Glutamatergic neuron (in vitro differentiated cells): ENCODE measurements at places on chromosomes 4 and X.

GRCh38 chr4:83556006-83556707 is 20.2 kb downstream of the GPAT3 start:
- no peak overlapping the region for H3K4me3 ChIP-seq
- no peak overlapping the region for H3K27ac ChIP-seq
- peaks cover 8% of the 10 kb centered on the region for H3K4me1 ChIP-seq

- DNase-seq: no peak
- no peaks in the 10 kb centered on the region for H3K27me3 ChIP-seq
- no peaks in the 10 kb centered on the region for H3K36me3 ChIP-seq
- H3K27ac ChIP-seq: no peak overlapping the region
- no peak overlapping the region for H3K4me3 ChIP-seq
These were observed 36.1 kb upstream of the KLHL13 start for GRCh38 chrX:118152721-118153120.

DNA sequence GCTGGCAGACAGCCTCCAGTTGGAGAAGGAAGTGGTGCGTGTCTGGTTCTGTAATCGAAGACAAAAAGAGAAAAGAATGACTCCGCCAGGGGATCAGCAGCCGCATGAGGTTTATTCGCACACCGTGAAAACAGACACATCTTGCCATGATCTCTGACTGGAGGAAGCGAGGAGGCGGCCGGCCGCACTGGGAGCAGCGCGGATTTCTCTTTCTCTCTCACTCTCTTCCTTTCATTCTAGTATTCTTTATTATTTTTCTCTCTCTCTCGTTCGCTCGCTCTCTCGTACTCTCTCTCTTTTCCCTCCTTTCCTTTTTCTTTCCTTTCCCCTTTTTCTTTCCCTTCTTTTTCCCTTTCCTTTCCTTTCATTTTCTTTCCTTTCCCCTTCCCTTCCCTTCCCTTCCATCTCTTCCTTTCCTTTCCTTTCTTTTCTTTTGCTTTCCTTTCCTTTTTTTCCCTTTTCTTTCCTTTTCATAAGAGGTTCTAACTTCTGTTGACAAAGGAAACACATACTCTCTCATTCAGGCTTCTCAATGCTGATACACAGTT is 1.2 kb downstream of the POU3F4 start:
- DNase-seq: peak; percentile 21
- peak overlapping the region; percentile 75 for H3K27ac ChIP-seq
- H3K4me3 ChIP-seq: peak overlapping the region; percentile 90
- peaks cover 13% of the 10 kb centered on the region for H3K4me1 ChIP-seq
- H3K36me3 ChIP-seq: no peaks in the 10 kb centered on the region

DNA sequence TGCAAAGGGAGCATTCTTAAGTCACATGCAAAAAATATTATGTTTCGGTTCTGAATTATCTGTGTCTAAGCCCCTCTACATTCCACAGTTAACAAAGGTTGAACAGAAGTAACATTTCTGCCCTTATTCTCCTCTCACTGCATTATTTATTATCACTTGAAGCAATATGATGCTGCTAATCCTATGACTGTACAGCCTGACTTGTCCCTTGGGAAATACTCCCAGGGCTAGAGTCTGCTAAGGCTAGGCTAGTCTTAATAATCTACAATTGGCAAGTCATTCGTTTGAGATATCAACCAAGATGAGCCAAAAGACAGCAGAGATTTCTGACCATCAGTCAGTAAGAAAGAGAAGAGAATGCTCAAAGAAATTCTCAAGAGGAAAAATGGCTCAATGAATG is 226.9 kb upstream of the HCCS start:
- H3K4me1 ChIP-seq: peaks cover 4% of the 10 kb centered on the region
- H3K27ac ChIP-seq: no peak overlapping the region
- no peak overlapping the region for H3K4me3 ChIP-seq
- H3K27me3 ChIP-seq: no peaks in the 10 kb centered on the region
- H3K36me3 ChIP-seq: no peaks in the 10 kb centered on the region

- H3K27ac ChIP-seq: no peak overlapping the region
- no peaks in the 10 kb centered on the region for H3K4me1 ChIP-seq
- DNase-seq: no peak
- H3K36me3 ChIP-seq: no peaks in the 10 kb centered on the region
- H3K27me3 ChIP-seq: no peaks in the 10 kb centered on the region
These were observed 1109.3 kb upstream of the LCORL start for GRCh38 chr4:19130866-19131265.

DNA sequence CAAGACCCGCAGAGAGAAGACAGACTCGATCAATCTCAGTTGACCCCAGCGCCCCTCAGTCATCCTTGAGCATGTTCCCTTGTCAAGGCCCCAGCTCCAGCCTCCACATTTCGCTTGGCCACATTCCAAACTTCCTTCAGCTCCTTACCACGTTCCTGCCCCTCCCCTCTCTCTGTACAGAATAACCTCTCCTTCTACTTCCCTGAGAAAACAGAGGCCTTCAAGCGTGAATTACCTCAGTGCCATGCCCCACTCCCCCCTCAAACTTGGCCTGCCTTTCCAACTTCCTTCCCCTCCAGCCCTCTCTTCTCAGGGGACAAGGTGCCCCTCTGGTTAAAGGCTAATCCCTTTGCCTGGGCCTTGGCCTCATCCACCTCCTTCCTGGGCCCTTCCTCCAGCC is 3.2 kb upstream of the RIPPLY1 start:
- peaks cover 4% of the 10 kb centered on the region for H3K27me3 ChIP-seq
- H3K4me1 ChIP-seq: peaks cover 5% of the 10 kb centered on the region
- H3K36me3 ChIP-seq: no peaks in the 10 kb centered on the region
- no peak overlapping the region for H3K27ac ChIP-seq
- no peak for DNase-seq

DNA sequence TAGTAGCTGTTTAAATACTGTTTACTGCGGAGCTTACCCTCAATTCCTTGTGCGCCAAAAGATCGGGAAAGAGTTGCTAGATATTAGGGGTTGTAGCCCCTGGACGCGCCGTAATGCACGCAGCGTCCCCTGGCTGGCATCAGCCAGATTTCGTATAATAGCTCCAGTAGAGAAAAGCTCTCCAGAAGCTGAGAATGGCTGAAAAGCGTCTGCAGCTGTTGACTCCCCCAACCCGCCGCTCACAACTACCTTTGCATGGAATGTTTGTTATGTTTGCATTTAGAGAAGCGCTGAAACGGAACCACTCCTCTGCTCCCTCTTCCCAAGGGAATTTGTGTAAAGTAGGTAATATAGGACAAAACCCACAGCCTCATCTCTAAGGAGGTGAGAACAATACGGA is 3.7 kb downstream of the DOCK11 start:
- H3K4me3 ChIP-seq: peak overlapping the region; percentile 83
- H3K27ac ChIP-seq: peak overlapping the region; percentile 7
- no peaks in the 10 kb centered on the region for H3K27me3 ChIP-seq
- no peaks in the 10 kb centered on the region for H3K36me3 ChIP-seq

GRCh38 chrX:129449148-129449547 is 74.1 kb downstream of the SMARCA1 start:
- H3K36me3 ChIP-seq: no peaks in the 10 kb centered on the region
- H3K4me1 ChIP-seq: peaks cover 1% of the 10 kb centered on the region
- H3K27me3 ChIP-seq: no peaks in the 10 kb centered on the region
- no peak overlapping the region for H3K27ac ChIP-seq
- no peak overlapping the region for H3K4me3 ChIP-seq

DNA sequence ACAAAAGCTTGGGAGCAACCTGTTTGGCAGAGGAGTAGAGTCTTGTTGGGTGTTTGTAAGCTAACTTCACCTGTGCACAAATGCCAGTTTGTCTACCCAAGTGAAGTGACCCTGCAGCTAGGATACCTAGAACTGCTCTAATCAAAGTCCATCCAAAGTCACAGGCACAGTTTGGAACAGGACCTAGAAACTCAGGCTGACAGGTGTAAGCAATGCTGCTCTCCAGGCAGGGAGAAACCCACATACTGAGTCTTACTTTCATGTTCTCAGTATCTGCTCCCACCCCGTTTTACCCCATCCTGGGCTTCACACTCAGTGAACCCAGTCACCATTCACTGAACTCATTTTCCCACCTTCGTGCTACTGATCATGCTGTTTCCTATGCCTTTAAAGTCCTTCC is 40.3 kb downstream of the MAML3 start:
- no peak overlapping the region for H3K27ac ChIP-seq
- H3K4me3 ChIP-seq: no peak overlapping the region
- no peak for DNase-seq
- no peaks in the 10 kb centered on the region for H3K36me3 ChIP-seq
- H3K27me3 ChIP-seq: peaks cover 5% of the 10 kb centered on the region

- DNase-seq: no peak
- H3K27ac ChIP-seq: no peak overlapping the region
- peaks cover 6% of the 10 kb centered on the region for H3K4me1 ChIP-seq
- no peaks in the 10 kb centered on the region for H3K27me3 ChIP-seq
- H3K4me3 ChIP-seq: no peak overlapping the region
These were observed 47.7 kb downstream of the RWDD4 start for GRCh38 chr4:183611210-183611830.

- no peak overlapping the region for H3K4me3 ChIP-seq
- peaks cover 19% of the 10 kb centered on the region for H3K4me1 ChIP-seq
- H3K27me3 ChIP-seq: no peaks in the 10 kb centered on the region
- no peak for DNase-seq
- no peaks in the 10 kb centered on the region for H3K36me3 ChIP-seq
These were observed 181.6 kb upstream of the NOCT start for GRCh38 chr4:138833974-138834373.

- no peak for DNase-seq
- peaks cover 1% of the 10 kb centered on the region for H3K27me3 ChIP-seq
- no peak overlapping the region for H3K4me3 ChIP-seq
- no peaks in the 10 kb centered on the region for H3K4me1 ChIP-seq
- H3K36me3 ChIP-seq: no peaks in the 10 kb centered on the region
These were observed 783.0 kb upstream of the AADAT start for GRCh38 chr4:170872794-170873193.

DNA sequence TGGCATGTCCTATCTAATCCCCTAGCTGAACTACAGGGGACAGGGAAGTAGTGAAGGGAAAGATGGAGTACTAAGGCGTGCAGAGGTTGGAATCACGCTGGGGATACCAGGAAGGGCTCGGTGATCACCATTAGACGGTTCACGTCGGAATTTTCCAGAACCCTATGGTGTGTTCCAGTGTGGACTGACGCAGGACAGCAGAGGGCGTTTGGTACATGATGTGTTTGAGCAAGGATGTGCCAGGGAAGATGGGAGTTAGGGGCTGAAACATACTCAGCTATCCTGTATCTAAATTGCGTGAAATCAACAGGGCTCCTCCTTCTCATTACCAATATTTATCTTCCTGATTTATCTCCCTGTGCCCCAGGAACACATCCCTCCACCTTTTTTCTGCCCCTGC is 33.7 kb downstream of the PRPS2 start:
- DNase-seq: no peak
- no peaks in the 10 kb centered on the region for H3K36me3 ChIP-seq
- H3K4me3 ChIP-seq: no peak overlapping the region
- H3K27ac ChIP-seq: no peak overlapping the region

- H3K4me3 ChIP-seq: no peak overlapping the region
- H3K27ac ChIP-seq: no peak overlapping the region
- peaks cover 5% of the 10 kb centered on the region for H3K4me1 ChIP-seq
- no peaks in the 10 kb centered on the region for H3K36me3 ChIP-seq
- no peaks in the 10 kb centered on the region for H3K27me3 ChIP-seq
- DNase-seq: no peak
These were observed 206.7 kb downstream of the FRMPD4 start for GRCh38 chrX:12344954-12345353.

- H3K36me3 ChIP-seq: no peaks in the 10 kb centered on the region
- H3K4me3 ChIP-seq: no peak overlapping the region
- H3K27me3 ChIP-seq: no peaks in the 10 kb centered on the region
- H3K4me1 ChIP-seq: no peaks in the 10 kb centered on the region
- DNase-seq: no peak
- no peak overlapping the region for H3K27ac ChIP-seq
These were observed 46.6 kb upstream of the CXCL8 start for GRCh38 chr4:73693811-73694210.

- H3K27ac ChIP-seq: no peak overlapping the region
- no peaks in the 10 kb centered on the region for H3K27me3 ChIP-seq
- DNase-seq: no peak
These were observed 6.2 kb downstream of the NCAPG start for GRCh38 chr4:17817027-17817426.

GRCh38 chr4:159428293-159428692 is 325.4 kb downstream of the RAPGEF2 start:
- DNase-seq: no peak
- no peaks in the 10 kb centered on the region for H3K36me3 ChIP-seq
- H3K4me3 ChIP-seq: no peak overlapping the region
- H3K27ac ChIP-seq: no peak overlapping the region

- no peak for DNase-seq
- H3K27ac ChIP-seq: no peak overlapping the region
These were observed 608.1 kb downstream of the MID1IP1 start for GRCh38 chrX:39409246-39409917.

- no peaks in the 10 kb centered on the region for H3K4me1 ChIP-seq
- no peak overlapping the region for H3K27ac ChIP-seq
- no peak for DNase-seq
- no peaks in the 10 kb centered on the region for H3K36me3 ChIP-seq
- no peaks in the 10 kb centered on the region for H3K27me3 ChIP-seq
These were observed 550.3 kb downstream of the RAB28 start for GRCh38 chr4:12933760-12934221.

- peaks cover 3% of the 10 kb centered on the region for H3K27me3 ChIP-seq
- peaks cover 2% of the 10 kb centered on the region for H3K36me3 ChIP-seq
- H3K4me3 ChIP-seq: no peak overlapping the region
- H3K27ac ChIP-seq: no peak overlapping the region
These were observed 306.1 kb upstream of the FAM241A start for GRCh38 chr4:111839141-111839540.

DNA sequence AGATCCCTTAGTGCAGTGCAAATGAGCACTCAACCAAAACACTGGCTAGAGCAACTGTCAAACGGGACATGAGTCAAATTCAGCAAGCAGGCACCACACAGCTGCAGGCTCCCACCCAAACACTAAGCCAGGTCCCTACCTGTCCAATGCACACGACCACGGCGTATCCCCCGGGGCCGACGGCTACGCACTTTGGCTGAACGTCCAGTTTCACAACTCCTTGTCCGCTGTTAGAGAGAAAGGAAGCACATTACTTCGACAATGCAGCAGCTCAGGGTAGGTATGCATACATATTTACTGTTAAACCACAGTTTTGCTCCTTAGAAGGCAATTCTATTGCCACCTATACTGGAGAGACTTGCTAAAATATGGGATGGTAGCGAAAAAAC is 35.4 kb downstream of the WDR1 start:
- H3K36me3 ChIP-seq: no peaks in the 10 kb centered on the region
- peaks cover 2% of the 10 kb centered on the region for H3K27me3 ChIP-seq
- no peaks in the 10 kb centered on the region for H3K4me1 ChIP-seq
- DNase-seq: peak; percentile 2

DNA sequence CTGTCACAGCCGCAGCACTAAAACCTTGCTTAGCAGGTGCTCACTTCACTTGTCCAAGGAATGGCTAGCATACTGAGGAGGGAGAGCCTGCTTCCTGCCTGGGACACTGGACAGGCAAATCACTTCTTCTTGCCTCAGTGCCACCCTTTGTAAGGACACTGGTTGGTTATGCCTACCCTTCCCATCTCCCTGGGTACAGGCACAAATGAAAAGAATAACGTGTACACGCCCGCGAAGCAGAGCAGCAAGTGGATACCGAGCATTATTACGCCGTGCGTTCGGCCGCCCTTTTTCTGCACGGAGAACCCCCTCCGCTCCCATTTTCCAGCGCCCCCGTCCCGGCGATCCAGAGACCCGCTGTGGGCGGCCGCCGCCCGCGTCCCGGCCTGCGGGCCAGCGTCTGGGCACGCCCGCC is 338 bp upstream of the KLHL2 start:
- DNase-seq: no peak
- H3K27me3 ChIP-seq: peaks cover 9% of the 10 kb centered on the region
- H3K4me1 ChIP-seq: peaks cover 12% of the 10 kb centered on the region
- H3K4me3 ChIP-seq: peak overlapping the region; percentile 94
- peak overlapping the region; percentile 85 for H3K27ac ChIP-seq
